ENCODE measurements at places on chromosomes 4 and X.

- DNase-seq, result no peak
Measured at GRCh38 chrX:11996810-11997209, 141.5 kb upstream of the FRMPD4 start.

GRCh38 chr4:123480706-123481418 lies 84.3 kb downstream of the SPRY1 start:
- peak; percentile 97 for DNase-seq

- peak; percentile 63 for DNase-seq
Measured at GRCh38 chr4:67436742-67437141, 108.6 kb downstream of the CENPC start.

DNA sequence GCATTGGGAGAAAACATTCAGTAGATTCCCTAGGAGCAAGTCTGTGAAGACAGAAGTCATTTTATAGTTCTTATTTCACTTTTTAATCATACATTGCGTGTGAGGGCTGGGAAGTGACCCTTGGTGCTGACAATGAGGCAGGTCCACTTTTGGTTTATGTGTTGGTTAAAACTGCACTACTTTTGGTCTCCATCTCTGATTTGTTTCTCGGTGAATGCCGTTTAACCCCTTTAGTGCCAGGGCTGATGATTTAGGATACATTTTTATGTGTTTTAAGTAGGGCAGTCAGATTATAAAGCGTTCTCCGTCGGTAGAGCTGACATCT lies 110.4 kb downstream of the AFF1 start:
- no peak for DNase-seq

DNA sequence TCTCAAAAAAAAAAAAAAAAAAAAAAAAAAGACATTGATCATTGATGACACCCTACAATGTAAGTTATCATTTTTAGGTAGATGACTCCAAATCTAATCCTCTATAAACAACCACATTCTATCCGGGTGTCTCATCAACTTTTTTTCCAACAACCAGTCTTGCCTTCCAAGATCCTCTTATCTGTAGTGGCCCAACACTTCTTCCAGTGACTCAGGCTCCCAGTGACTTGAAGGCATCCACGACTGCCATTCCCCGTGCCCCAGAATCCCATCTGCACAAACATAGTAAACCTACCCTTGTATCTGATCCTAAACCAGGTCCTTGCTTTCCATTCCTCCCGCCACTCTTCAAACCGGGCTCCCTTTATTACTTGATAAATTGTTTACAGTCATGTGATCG lies 15.6 kb upstream of the TSPAN5 start:
- DNase-seq, result no peak

GRCh38 chr4:60648774-60649173 lies 551.4 kb upstream of the ADGRL3 start:
- DNase-seq, result peak; percentile 32

- no peak for DNase-seq
Measured at GRCh38 chr4:89556601-89557305, 249.2 kb upstream of the GPRIN3 start.

DNA sequence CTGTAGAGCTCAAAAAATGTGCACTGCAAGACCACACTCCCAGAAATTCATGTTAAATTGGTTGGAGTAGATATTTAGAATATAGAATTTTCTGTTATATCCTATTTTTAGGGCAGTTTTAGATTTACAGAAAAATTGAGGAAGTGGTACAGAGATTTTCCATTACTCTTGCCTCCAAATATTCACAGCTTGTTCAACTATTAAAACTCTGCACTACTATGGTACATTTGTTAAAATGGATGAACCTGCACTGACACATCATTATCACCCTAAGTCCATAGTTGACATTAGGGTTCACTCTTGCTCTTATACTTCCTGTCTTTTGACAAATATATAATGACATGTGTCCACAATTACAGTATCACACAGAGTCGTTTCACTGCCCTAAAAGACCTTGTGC lies 1724.5 kb downstream of the C4orf33 start:
- DNase-seq, result no peak

DNA sequence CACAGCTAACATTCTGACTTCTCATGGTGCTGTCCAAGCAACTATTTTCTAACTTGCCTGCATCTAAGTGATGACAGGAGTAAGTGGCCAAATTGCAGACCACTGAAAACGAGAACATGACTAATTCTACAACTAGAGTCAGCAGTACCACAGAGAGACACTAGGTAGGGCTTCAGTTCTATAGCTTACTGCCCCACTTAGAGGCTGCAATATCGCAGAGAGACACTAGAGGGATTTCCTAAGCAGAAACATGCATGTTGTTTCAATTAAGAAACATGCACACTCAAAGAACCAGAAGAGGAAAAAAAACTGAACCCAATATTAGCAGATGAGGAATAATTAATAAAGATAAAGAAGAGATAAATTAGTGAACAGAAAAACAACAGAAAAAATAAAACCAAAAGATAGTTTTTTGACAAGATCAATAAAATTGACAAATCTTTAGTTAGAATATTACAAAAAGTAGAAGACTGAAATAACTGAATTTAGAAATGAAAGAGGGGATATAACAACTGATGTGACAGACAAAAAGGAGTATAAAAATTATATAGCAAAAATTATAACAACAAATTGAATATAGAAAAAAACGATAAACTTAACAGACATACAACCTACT lies 100.8 kb downstream of the SPIN4 start:
- peak; percentile 16 for DNase-seq

- DNase-seq, result no peak
Measured at GRCh38 chrX:119230850-119231249, 5.2 kb upstream of the PGRMC1 start.

GRCh38 chr4:72900952-72901351 lies 168.6 kb downstream of the COX18 start:
- no peak for DNase-seq

- no peak for DNase-seq
Measured at GRCh38 chrX:16828124-16828908, 41.8 kb downstream of the RBBP7 start.

DNA sequence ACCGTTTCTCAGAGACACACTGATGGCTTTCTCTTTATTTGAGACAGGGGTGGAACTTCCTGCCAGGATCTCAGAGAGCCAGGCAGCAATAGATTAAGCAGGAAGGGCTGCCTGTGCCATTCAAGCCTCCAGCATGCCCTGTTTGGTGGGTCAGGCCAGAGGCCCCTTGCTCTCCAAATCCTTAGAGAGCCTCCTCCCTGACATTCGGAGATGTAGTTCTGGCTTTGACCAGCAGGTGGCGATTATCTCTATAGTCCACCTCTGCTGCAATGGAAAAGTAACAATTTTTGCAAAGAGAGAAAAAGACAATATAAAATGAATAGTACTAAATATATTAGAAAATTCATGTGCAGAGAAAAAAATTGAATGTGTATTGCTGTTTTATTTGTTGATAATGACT lies 93.9 kb downstream of the NXF2B start:
- peak; percentile 1 for DNase-seq

DNA sequence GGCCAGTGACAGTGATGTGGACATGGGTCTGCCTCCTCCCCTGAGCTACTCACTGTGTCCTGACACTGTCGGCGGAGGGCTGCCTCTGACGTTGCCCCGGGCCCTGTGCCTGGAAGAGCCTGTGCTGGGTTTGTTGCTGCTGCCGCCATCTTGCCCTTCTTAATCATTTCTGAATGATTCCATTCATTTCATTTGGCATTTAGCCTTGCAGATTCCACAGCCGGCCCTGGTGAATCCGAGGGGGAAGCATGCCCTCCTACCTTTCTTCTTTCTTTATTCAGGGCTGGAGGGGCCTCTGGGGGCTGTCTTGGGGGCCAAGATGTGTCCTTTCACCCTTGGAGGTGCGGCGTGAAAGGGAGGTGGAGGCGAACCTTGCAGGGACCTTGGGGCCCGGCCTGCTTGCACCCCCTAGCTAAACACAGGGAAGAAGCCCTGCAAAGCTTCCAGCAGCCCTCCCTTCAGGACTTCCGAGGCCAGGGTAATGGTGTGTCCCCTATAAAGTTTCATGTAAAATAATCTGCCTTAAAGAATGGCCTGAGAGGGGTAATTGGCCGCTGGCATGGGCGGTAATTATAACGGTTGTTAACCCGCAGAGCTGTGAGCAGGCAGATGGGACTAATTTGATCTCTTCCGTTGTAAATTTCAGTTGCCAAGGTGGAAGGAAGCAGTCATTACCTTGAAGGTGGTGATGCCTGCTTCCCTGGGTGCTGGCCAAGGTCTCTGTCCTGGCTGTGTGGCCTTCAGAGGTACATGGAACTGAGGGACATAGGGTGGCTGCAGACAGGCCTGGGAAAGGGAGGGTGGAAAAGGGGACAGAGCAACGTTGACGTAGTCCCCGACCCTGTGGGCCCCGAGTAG lies 92.3 kb downstream of the PSAPL1 start:
- no peak for DNase-seq

- DNase-seq, result no peak
Measured at GRCh38 chr4:2671267-2671895, 84.8 kb downstream of the TNIP2 start.

DNA sequence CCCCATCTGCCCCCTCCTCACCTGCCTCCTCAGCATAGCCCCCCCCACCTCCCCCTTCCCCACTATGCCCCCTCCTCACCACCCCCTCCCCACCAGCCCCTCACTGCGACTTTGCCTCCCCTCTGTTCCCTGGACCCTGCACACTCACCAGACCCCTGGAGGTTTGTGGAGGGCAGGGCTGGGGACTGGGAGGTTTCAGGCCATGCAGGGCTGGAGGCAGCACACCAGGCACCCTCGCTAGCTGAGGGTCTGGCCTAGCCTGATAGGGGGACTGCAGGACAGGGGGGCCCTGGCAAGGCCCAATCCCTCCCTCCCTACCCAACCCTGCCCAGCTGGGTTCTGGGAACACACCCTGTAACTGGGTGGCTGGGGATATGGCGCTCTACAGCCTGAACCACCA lies 28.0 kb downstream of the TACC3 start:
- no peak for DNase-seq

DNA sequence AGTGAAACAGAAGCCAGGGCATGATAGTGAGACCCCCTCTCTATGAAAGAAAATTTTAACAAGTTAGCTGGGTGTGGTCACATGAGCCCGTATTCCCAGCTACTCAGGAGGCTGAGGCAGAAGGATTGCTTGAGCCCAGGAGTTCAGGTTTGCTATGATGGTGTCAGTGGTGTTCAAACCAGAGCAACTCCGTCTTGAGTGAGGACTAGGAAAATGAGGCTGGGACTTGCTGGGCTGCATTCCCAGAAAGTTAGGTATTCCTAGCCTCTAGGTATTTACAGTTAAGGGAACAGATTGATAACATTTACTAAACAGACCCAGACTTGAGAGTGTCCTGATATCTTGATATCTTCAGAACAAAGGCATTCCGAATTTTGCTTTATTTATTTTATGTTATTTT lies 37.0 kb upstream of the NOCT start:
- no peak for DNase-seq

DNA sequence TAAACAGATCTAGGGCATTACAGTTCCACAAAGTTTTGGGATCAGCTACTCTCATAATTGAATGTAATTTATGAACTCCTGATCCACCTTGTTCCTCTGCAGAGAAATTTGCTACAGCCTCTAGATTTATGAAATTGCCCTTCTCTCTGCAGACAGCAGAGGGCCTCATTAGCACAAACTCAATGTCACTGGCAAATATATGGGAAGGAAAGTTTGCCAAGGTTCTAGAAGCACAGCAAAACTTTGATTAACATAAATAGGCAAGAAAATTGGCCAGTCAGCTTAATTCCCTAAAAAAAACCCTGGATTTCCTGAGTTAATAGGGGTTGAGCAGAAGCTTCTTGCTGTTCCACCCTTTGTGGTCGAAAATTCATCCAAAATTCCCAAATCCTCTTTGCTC lies 31.5 kb downstream of the PRPS1 start:
- no peak for DNase-seq

GRCh38 chrX:29024871-29025270 lies 437.6 kb downstream of the IL1RAPL1 start:
- DNase-seq, result peak; percentile 83

GRCh38 chr4:41257906-41258305 lies 1.2 kb downstream of the UCHL1 start:
- DNase-seq, result no peak

GRCh38 chrX:49075347-49075746 lies 1.5 kb upstream of the PRAF2 start:
- no peak for DNase-seq

DNA sequence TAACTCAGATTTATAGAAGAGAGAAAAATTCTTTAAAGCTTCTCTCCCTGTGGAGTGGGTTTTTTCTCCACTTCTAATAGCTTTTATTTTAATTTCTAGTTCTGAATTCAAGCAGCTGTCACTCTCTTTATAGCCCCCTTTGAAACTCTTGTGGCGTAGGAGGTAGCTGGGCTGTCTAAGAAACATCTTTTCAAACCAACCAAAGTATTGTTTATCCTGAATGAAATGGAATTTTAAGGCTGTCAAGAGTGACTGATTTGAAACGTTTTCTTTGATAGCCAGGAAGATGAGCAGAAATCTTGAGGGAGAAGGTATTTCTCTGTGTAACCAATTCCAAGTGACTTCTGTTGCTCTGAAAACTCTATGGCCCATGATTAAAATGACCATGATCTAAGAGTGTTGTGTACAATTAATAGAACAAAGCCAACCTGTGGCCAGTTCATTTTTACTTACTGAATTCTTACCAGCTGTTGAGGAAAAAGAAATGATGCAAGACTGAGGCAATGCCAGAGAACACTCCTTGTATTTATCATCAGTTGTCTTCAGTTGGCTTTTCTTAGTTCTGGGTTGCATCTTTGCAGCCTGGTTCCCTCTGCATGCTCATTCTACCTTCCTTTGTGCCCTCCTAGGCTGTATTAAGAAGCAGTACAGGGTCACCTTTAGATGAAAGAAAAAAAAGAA lies 298.4 kb downstream of the ARHGAP10 start:
- no peak for DNase-seq

DNA sequence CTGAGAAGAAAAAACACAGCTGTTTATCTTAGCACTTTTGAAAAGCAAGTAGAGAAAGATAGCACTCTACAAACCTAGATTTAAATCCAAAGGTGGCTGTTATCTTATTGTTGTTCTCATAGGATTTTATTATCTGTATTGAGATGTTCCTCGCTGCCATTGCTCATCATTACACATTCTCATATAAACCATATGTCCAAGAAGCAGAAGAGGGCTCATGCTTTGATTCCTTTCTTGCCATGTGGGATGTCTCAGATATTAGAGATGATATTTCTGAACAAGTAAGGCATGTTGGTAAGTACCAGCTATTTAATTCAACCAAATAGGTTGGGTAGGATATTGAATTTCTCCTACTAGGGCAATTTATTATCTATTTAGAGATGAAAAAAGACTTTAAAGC lies 16.4 kb downstream of the TMEM184C start:
- no peak for DNase-seq

DNA sequence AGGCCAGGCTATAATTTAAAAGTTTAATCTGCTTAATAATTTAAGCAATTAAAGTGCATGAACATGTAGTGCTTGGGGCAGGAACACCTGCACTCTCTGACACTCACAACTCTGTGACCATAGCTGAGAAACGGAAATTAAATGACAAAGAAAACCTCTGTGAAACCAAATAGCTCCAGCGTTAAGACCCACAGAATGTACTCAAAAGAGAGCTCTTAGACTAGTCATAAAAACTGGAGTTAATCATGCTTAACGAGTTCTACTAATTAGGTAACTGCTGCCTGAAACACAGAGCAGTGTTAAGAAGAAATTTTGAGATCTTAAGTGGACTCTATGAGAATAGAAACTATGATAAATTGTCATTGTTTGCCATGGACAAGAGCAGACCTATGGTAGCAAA lies 174.4 kb upstream of the SPIN4 start:
- no peak for DNase-seq

- DNase-seq, result no peak
Measured at GRCh38 chr4:116397714-116398113, 687.7 kb downstream of the TRAM1L1 start.

- DNase-seq, result no peak
Measured at GRCh38 chr4:165502916-165503907, 124.4 kb downstream of the CPE start.

All from foreskin keratinocyte (primary cell).